Subcutaneous preadipocyte (primary cell): ENCODE measurements at places on chromosomes 5 and 9. TPM values are rescaled to one million over a fixed set of nuclear protein-coding genes. Genes with fewer than 3 reads are reported as not detected.

IQGAP2 gene
- total RNA-seq, result 0.73 and 2.2 TPM in 2 replicates

HMGCS1 gene
- 259 and 382 TPM in 2 replicates for total RNA-seq

SHOC1 gene
- not detected in 2 replicates for total RNA-seq

FKBP15 gene
- 22.0 and 26.4 TPM in 2 replicates for total RNA-seq

PCDHB11 gene
- total RNA-seq, result 0.37 TPM in 1 of 2 replicates, not detected in the other

BHMT gene
- total RNA-seq, result not detected in 2 replicates

SMIM3 gene
- 101 and 126 TPM in 2 replicates for total RNA-seq

IFNA13 gene
- not detected in 2 replicates for total RNA-seq

ATP6V0E1 gene
- total RNA-seq, result 95.4 and 143 TPM in 2 replicates

RACK1 gene
- total RNA-seq, result 4,244 and 5,733 TPM in 2 replicates

ATP10B gene
- total RNA-seq, result not detected in 2 replicates

CARTPT gene
- not detected in 2 replicates for total RNA-seq

SPINK5 gene
- not detected in 2 replicates for total RNA-seq

SLC34A3 gene
- total RNA-seq, result not detected in 2 replicates

TMEM141 gene
- total RNA-seq, result 31.3 and 40.8 TPM in 2 replicates

RANBP17 gene
- 2.3 and 2.6 TPM in 2 replicates for total RNA-seq

ZDHHC11B gene
- 0.20 TPM in 1 of 2 replicates, not detected in the other for total RNA-seq

GRXCR2 gene
- total RNA-seq, result not detected in 2 replicates

SLC27A6 gene
- total RNA-seq, result under 0.01 and 0.37 TPM in 2 replicates

PCDHA13 gene
- not detected in 2 replicates for total RNA-seq

IFNB1 gene
- not detected in 2 replicates for total RNA-seq

PHF24 gene
- not detected in 2 replicates for total RNA-seq

PCDHA1 gene
- under 0.01 TPM in 1 of 2 replicates, not detected in the other for total RNA-seq

NCBP1 gene
- 37.8 and 57.7 TPM in 2 replicates for total RNA-seq

FAM120AOS gene
- 29.4 and 33.2 TPM in 2 replicates for total RNA-seq

IFNA2 gene
- not detected in 2 replicates for total RNA-seq

TSPAN17 gene
- total RNA-seq, result 26.8 and 30.7 TPM in 2 replicates

NDFIP1 gene
- total RNA-seq, result 83.4 and 84.1 TPM in 2 replicates

IFNA6 gene
- not detected in 2 replicates for total RNA-seq

PSD2 gene
- total RNA-seq, result under 0.01 TPM in 2 replicates

INSL6 gene
- total RNA-seq, result not detected in 2 replicates

NPDC1 gene
- 18.8 and 24.3 TPM in 2 replicates for total RNA-seq

SLC34A1 gene
- total RNA-seq, result not detected in 2 replicates

FREM1 gene
- total RNA-seq, result 0.37 and 0.39 TPM in 2 replicates

SAXO1 gene
- not detected in 2 replicates for total RNA-seq

HAPLN1 gene
- total RNA-seq, result not detected in 2 replicates

WNT8A gene
- total RNA-seq, result not detected in 2 replicates

PLPP7 gene
- 7.8 and 13.6 TPM in 2 replicates for total RNA-seq

OBP2B gene
- total RNA-seq, result not detected in 2 replicates

PCDHB13 gene
- under 0.01 TPM in 2 replicates for total RNA-seq

PRUNE2 gene
- total RNA-seq, result 37.3 and 68.7 TPM in 2 replicates

GABRP gene
- total RNA-seq, result under 0.01 and 0.20 TPM in 2 replicates

ADRA1B gene
- total RNA-seq, result 0.20 and 0.37 TPM in 2 replicates

MARCHF11 gene
- total RNA-seq, result not detected in 2 replicates

SPATA24 gene
- 4.5 and 6.2 TPM in 2 replicates for total RNA-seq

CNTFR gene
- total RNA-seq, result 0.20 and 0.37 TPM in 2 replicates

GPRIN1 gene
- total RNA-seq, result 5.1 and 8.0 TPM in 2 replicates

HTR4 gene
- total RNA-seq, result not detected in 2 replicates

IL4 gene
- not detected in 2 replicates for total RNA-seq

FLT4 gene
- under 0.01 and 0.20 TPM in 2 replicates for total RNA-seq

ISCA1 gene
- 20.3 and 22.8 TPM in 2 replicates for total RNA-seq

DOCK2 gene
- total RNA-seq, result 1.2 and 3.7 TPM in 2 replicates

ZNF454 gene
- 0.78 and 1.8 TPM in 2 replicates for total RNA-seq

C5 gene
- total RNA-seq, result 4.4 and 5.1 TPM in 2 replicates

HRCT1 gene
- total RNA-seq, result 1.4 and 1.8 TPM in 2 replicates
